ENCODE measurements at places on chromosomes 3 and 15.

- ATAC-seq: no peak
Measured at GRCh38 chr3:49704629-49705028, 14.9 kb downstream of the AMIGO3 start.

- ATAC-seq: no peak
Measured at GRCh38 chr3:72261566-72262564, 476.9 kb upstream of the PROK2 start.

GRCh38 chr15:89444241-89445225 lies 51.9 kb downstream of the RHCG start:
- no peak for ATAC-seq

- ATAC-seq: no peak
Measured at GRCh38 chr3:147977001-147977400, 567.8 kb downstream of the ZIC1 start.

DNA sequence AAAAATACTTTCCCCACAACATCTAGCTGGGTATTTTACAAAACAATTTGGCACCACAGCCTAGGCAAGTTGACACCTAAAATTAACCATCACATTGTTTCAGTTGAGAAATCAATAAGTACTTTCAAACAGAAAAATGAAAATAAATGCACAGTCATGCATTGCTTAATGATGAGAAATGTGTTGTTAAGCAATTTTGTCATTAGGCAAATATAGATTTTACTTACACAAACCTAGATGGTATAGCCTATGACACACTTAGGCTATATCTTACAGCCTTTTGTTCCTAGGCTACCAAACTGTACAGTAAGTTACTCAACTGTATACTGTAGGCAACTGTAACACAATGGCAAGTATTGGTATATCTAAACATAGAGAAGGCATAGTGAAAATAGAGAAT lies 608.6 kb upstream of the BCHE start:
- no peak for ATAC-seq

GRCh38 chr3:29141918-29142275 lies 139.0 kb upstream of the RBMS3 start:
- no peak for ATAC-seq

DNA sequence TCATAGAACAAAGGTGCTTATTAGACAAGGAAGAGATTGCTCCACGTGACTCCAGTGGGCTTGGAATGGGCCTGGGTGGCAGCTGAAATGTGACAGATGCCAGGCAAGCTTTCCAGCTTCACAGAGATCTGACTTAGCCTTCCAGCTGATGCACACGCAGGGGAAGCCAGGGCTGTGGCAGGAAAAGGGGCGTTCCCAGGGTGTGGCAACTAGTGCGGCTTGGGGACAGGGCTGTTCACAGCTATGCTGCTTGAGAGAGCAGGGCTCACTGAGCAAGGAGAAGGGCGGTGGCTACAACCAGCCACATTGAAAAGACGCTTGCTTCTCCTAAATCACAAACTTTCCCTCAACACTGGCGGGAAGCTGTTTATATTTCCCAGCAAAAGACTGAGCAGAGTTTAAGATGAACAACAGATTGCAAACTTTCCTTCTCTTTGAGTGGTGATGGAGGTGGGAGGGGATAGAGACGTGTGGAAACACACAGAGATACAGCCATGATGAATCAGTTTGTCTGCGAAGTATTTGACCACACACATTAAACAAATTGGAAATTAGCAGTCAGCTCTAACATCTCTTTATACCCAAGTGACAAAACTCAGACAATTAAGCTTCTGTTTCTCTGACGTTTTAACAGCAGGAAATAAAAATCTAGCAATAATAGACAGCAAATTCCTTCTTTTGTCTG lies 127.5 kb downstream of the BDH1 start:
- no peak for ATAC-seq

GRCh38 chr3:130831719-130832400 lies 62.0 kb upstream of the ATP2C1 start:
- ATAC-seq: no peak

GRCh38 chr3:13650210-13651056 lies 101.5 kb downstream of the FBLN2 start:
- ATAC-seq: peak; percentile 72

GRCh38 chr3:197674741-197675562 lies 61.8 kb downstream of the RUBCN start:
- ATAC-seq: peak; percentile 94

DNA sequence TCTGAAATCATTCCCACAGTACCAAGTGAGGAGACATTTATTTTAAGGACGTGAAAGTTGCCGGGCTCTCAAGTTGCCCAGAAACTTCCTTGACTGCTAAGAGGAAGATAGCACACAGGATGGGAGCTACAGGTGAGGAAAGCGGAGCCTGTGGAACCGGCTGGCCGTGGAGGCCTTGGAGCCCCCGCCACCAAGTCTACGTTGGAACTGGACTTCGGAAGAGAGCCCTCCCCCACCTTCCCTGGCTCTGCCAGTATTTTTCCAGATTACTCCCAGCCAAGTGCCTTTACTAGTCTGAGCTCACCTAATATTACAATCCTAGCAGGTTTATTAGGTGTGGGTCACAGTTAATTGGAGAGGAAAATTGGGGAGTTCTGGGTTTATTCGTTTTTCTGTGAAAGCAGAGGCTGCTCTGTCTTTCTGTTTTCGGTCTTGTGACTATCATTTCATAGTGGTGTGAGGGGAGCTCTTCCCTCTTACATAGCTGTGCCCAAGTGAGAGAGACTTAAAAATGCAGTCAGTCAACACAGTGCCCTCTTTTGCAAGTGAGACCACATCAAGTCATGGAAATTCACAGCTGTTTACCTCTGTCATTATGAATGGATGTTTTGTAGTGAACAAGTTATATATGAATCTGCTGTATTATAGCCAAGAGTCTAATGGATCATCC lies 6.8 kb downstream of the BOC start:
- no peak for ATAC-seq

DNA sequence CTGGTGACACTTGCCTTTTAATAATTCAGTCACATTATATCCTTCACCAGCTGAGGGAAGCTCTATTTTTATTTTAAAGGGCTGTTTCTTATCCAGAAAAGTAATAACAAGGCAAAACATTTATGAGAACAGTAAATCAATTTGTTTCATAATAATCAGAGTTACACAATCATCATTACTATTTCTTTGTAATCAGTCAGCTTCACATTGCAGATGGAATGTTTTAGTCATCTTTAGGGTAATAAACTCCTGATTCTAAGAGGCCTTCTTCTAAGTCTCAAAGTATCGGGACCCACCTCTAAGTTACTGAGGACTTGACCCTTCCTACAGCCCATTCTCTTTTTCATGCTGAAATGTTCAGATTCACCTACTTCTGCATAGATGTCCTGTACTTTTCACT lies 298.3 kb upstream of the TGFBR2 start:
- ATAC-seq: no peak

- ATAC-seq: no peak
Measured at GRCh38 chr3:138809500-138810256, 25.1 kb downstream of the PIK3CB start.

- no peak for ATAC-seq
Measured at GRCh38 chr15:41804361-41804760, 23.5 kb upstream of the JMJD7 start.

- ATAC-seq: no peak
Measured at GRCh38 chr3:148839805-148840204, 12.2 kb downstream of the CPB1 start.

DNA sequence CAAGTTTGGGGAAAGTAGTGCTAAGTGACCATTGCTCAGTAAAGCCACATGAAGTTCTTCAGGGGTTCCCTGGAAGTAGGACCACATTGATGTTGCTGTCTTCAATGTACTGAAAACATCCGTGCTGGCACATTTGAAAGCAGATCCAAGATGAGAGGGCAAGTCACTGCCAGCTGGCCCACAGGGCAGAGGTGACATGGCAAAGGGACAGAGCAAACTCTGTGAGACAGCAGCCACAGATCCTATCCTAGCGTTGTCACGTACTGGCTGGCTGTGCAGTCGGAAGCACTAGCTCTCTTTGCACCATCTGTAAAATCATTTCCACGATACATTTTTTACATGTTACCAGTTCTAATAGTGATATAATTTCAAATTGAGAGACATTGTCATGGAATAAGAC lies 13.8 kb downstream of the MUC13 start:
- no peak for ATAC-seq

DNA sequence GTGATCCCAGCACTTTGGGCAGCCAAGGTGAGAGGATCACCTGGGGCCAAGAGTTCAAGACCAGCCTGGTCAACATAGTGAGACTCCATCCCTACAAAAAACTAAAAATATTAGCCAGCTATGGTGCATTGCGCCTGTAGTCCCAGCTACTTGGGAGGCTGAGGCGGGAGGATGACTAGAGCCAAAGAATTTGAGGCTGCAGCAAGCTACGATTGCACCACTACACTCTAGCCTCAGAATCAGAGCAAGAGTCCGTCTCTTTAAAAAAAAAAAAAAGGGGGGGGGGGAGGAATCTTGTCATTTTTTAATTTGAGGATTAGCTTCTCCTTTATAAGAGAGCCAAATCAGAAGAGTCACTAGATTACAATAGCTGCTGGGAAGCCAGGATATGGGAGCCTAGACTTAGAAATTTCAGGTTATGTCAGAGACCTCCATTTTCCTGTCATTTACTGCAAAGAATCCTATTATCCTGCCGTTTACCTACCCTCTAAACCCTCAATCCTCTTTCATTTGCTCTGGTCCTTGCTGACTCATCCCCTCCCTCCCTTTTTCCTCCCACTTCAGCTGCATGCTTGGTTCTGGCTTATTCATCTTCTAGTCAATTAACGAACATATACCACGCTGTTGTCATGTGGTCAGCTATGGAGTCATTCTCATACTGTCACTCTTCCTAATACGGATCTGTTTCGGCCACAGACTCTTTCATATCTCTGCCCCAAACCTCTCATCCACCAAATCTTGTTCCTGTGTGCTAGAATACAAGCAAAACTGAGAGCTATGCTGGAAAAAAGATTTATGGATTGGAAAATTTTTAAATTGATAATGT lies 83.8 kb upstream of the PPIB start:
- ATAC-seq: peak; percentile 95

- no peak for ATAC-seq
Measured at GRCh38 chr3:114644367-114644766, 350.5 kb downstream of the TIGIT start.

GRCh38 chr3:69806735-69807438 lies 67.6 kb downstream of the MITF start:
- no peak for ATAC-seq

All from stimulated activated memory B cell treated with anti-CD40 and anti-IgM and Interleukin-4, amounts not matched to agents 10 μg/mL and 1 μg/mL and 100 μg/mL, for 72 hours (primary cell).